Natural killer cell (primary cell): ENCODE measurements at places on chromosomes 1 and 21. TPM values are rescaled to one million over a fixed set of nuclear protein-coding genes. Genes with fewer than 3 reads are reported as not detected.

- no peak overlapping the region for H3K27ac ChIP-seq
- no peak for DNase-seq
- H3K4me1 ChIP-seq: peaks cover 4% of the 10 kb centered on the region
- H3K36me3 ChIP-seq: no peaks in the 10 kb centered on the region
- no peak overlapping the region for H3K4me3 ChIP-seq
These were observed 34.8 kb downstream of the ZMYND12 start for GRCh38 chr1:42420911-42421585.

Gene ETNK2
- total RNA-seq: 5.8 TPM

- DNase-seq: peak; percentile 20
- H3K4me3 ChIP-seq: no peak overlapping the region
- no peaks in the 10 kb centered on the region for H3K27me3 ChIP-seq
- H3K4me1 ChIP-seq: no peaks in the 10 kb centered on the region
- H3K36me3 ChIP-seq: peaks cover 94% of the 10 kb centered on the region
- no peak overlapping the region for H3K27ac ChIP-seq
These were observed 14.1 kb downstream of the PEA15 start for GRCh38 chr1:160219062-160219929.

- H3K36me3 ChIP-seq: no peaks in the 10 kb centered on the region
- H3K27me3 ChIP-seq: peaks cover 32% of the 10 kb centered on the region
- DNase-seq: no peak
- H3K27ac ChIP-seq: no peak overlapping the region
These were observed 1.8 kb upstream of the PGBD5 start for GRCh38 chr1:230427981-230428380.

- no peak overlapping the region for H3K4me3 ChIP-seq
- DNase-seq: no peak
- H3K27ac ChIP-seq: no peak overlapping the region
- H3K36me3 ChIP-seq: no peaks in the 10 kb centered on the region
- H3K27me3 ChIP-seq: no peaks in the 10 kb centered on the region
These were observed 8.7 kb downstream of the ACAP3 start for GRCh38 chr1:1298861-1299685.

Gene HES3
- total RNA-seq: not detected

GRCh38 chr1:79472067-79472656 lies 465.6 kb upstream of the ADGRL4 start:
- no peak overlapping the region for H3K4me3 ChIP-seq
- H3K36me3 ChIP-seq: no peaks in the 10 kb centered on the region
- H3K27me3 ChIP-seq: no peaks in the 10 kb centered on the region
- no peak for DNase-seq
- no peak overlapping the region for H3K27ac ChIP-seq
- no peaks in the 10 kb centered on the region for H3K4me1 ChIP-seq

Gene RPTN
- total RNA-seq: not detected

Gene NPR1
- total RNA-seq: not detected

DNA sequence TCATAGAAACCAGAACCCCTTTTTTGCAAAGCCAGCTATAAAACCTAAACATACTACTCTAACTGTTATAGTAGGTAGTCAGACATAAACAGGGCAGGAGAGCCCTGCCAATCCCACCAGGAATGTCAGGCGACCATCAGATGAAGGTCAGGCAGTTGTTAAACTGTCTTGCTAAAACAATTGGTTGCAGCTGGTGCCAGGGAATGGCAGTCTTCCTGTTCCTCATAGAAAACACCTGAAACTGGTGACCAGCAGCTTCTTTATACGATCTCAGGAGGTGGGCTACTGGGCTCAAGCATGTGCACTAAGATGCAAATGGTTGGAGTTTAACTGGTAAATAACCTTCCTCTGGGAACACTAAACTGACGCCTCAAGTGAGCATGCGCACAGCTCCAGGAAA lies 224.1 kb downstream of the COL11A1 start:
- no peak for DNase-seq
- H3K4me1 ChIP-seq: no peaks in the 10 kb centered on the region
- no peak overlapping the region for H3K27ac ChIP-seq
- no peaks in the 10 kb centered on the region for H3K27me3 ChIP-seq
- no peak overlapping the region for H3K4me3 ChIP-seq
- no peaks in the 10 kb centered on the region for H3K36me3 ChIP-seq

DNA sequence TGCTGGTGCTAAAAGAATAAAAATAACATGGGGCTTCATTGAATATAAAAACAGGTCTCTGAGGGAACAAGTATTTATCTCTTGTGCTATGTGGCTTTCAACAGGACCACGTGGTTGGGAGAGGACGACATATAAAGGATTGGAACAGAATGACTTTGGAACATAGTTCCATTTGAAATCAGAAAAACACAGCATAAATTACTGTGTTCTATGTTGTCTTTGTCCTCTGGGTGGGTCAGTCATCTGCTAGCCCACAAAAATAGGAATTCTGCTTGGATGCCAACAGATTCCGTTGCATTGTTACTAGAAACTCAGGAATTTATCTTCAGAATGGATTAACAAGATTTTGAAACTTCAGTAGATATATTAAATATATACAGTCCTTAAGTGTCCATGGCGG lies 5.9 kb downstream of the CEP85 start:
- peaks cover 8% of the 10 kb centered on the region for H3K4me1 ChIP-seq
- H3K4me3 ChIP-seq: no peak overlapping the region
- no peak for DNase-seq
- H3K36me3 ChIP-seq: peaks cover 5% of the 10 kb centered on the region
- H3K27ac ChIP-seq: no peak overlapping the region
- no peaks in the 10 kb centered on the region for H3K27me3 ChIP-seq

Gene AMPD1
- total RNA-seq: not detected

GRCh38 chr1:234545517-234546386 lies 64.2 kb downstream of the IRF2BP2 start:
- DNase-seq: no peak
- no peaks in the 10 kb centered on the region for H3K4me1 ChIP-seq
- H3K4me3 ChIP-seq: no peak overlapping the region
- no peaks in the 10 kb centered on the region for H3K36me3 ChIP-seq

- H3K4me1 ChIP-seq: peaks cover 25% of the 10 kb centered on the region
- H3K36me3 ChIP-seq: no peaks in the 10 kb centered on the region
- no peak for DNase-seq
These were observed 2.5 kb upstream of the UBASH3A start for GRCh38 chr21:42401154-42401553.

Gene TGFB2
- total RNA-seq: 0.07 TPM

DNA sequence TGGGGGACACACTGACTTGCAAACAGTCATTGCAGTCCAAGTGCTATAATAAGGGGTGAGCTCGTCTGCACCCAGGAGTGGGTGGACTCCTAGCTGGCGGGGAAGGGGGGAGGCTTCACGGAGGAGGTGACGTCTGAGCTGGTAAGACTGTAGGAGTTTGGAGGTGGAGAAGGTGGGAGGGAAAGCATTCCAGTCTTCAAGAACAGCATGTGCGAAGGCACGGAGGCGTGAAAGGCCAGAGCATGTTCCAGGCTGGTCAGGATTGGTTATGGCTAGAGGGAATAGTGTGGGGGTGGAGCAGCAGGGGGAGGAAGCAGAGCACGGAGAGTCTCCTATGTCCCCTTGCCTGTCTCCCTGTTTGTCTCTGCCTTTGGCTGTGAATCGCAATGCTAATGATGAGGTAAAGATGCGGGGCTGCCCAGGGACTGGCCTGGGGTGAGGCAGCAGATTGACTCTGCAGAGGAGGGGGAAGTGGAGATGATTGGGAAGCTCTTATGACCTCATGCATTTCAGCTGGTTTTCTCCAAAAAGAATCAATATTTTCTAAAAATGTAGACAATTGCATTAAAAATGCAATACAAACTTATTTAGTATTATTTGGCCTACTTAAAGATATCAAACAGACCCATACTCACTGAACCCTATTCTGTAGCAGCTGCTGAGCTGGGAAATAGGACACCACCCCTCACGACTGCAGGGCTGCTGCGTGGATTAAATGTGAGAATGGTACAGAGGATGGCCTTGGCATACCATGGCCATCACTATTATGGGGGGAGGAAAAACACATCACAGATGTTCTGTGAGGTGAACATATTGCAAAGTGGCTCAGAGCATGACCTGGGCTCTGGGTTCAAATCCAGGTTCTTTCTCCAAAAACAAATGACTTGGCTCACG lies 2.6 kb upstream of the ZNF436 start:
- H3K27me3 ChIP-seq: no peaks in the 10 kb centered on the region
- H3K4me3 ChIP-seq: no peak overlapping the region
- H3K27ac ChIP-seq: no peak overlapping the region
- peaks cover 20% of the 10 kb centered on the region for H3K4me1 ChIP-seq
- H3K36me3 ChIP-seq: no peaks in the 10 kb centered on the region

DNA sequence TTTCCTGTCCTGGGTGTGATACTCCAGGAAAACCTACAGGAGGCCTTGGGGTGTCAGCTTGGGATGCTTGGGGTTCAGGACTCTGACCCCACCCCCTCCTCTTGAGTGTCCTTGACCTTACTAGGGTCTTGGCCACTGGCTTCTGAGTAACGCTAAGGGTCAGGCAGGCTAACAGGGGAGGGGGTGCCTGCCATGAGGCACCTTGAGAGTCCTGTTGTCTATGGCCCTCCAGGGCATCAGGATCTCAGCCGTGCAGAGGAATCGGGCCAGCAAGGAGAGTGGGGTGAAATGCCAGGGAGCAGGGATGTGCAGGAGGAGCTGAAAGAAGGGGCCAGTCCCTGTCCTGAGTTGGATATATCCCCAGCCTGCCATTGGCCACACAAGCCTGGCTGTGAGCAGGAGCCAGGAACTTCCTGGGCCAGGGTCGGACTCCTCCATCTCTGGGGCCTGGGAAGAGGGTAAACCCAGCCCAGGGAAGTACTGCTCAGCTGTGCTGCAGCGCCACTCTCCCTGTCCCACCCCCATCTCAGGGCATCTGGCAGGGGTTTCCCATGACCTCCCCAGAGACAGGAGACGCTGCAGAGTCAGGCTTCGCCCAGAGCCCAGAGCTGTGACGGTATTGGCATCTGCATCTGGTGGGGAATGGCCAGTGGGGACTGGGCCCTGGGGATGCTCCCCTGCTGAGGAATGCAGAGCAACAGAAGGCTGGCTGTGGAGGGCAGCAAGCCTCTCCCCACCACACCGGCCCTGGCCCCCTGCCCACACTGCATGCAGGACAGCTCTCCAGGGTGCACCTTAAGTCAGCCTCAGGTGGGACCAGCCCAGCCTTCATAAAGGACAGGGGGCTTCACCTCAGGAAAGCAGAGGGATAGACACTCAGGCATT lies 6.3 kb downstream of the KIF21B start:
- DNase-seq: no peak
- no peak overlapping the region for H3K27ac ChIP-seq
- H3K4me1 ChIP-seq: peaks cover 98% of the 10 kb centered on the region
- no peaks in the 10 kb centered on the region for H3K36me3 ChIP-seq

DNA sequence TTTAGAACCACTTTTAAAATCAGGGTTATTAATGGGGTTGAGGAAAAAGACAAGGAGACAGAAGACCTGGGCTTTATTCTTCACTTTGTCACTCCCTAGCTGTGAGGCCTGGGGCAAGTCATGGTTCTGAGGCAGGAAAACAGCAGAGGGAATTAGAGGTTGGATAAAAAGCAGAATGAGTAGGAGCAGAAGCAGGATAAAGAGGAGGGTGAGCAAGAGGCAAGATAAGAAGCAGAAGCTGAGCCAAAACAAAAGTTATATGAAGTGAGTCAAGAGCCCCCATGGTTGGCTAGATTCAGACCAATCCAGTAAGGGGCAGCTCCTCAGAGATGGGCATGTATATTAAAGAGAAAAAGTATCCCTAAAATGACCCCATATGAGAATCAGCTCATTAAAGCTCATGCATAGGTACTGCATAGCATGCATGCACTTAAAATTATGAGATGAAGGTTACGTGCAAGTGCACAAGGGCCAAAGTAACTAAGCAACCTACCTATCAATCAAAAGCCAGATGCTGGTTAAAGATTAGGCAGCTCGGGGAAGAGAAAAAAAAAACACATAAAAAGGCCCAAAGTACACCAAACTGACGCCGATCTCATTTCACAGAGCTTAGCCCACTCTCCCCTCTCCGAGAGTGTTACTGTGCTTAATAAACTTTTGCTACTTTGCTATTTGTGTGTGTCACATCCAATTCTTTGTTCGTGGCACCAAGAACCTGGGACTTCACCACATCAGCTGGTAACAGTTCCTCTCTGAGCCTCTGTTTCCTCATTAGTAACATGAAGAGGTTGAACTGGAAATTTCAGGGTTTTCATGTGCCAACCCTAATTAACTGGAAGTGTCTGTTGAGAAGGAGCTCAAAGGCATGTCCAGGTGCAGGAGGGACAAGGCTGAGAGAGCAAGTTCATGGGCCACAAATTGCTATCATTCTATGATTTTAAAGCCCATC lies 2.2 kb downstream of the AVPR1B start:
- H3K4me1 ChIP-seq: peaks cover 8% of the 10 kb centered on the region
- no peak overlapping the region for H3K27ac ChIP-seq
- H3K4me3 ChIP-seq: no peak overlapping the region
- no peak for DNase-seq
- no peaks in the 10 kb centered on the region for H3K36me3 ChIP-seq

DNA sequence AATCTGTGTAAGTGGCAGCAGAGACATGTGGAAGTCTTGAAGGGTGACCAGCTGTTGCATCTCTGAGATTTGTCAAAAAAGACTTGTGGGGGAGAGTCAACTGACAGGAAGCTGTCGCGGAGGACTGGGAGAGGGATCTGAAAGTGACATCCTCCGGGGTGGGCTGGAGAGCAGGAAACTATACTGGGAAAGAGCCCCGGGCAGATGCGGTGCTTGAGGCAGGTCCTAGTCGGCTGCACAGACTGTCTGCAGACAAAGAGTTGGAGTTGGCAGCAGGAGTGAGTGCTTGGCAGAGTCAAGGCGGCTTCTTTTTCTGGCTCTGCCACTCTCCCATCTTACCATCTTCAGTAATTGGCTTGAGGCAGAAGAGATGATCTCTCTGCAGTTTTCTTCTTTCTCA lies 294.0 kb upstream of the C1orf87 start:
- DNase-seq: no peak
- H3K4me1 ChIP-seq: no peaks in the 10 kb centered on the region
- H3K4me3 ChIP-seq: no peak overlapping the region
- no peak overlapping the region for H3K27ac ChIP-seq

Gene TMPRSS15
- not detected for total RNA-seq

- H3K27me3 ChIP-seq: no peaks in the 10 kb centered on the region
- H3K36me3 ChIP-seq: no peaks in the 10 kb centered on the region
- peaks cover 2% of the 10 kb centered on the region for H3K4me1 ChIP-seq
- no peak overlapping the region for H3K27ac ChIP-seq
- no peak overlapping the region for H3K4me3 ChIP-seq
These were observed 136.4 kb downstream of the AKT3 start for GRCh38 chr1:243713470-243714186.

DNA sequence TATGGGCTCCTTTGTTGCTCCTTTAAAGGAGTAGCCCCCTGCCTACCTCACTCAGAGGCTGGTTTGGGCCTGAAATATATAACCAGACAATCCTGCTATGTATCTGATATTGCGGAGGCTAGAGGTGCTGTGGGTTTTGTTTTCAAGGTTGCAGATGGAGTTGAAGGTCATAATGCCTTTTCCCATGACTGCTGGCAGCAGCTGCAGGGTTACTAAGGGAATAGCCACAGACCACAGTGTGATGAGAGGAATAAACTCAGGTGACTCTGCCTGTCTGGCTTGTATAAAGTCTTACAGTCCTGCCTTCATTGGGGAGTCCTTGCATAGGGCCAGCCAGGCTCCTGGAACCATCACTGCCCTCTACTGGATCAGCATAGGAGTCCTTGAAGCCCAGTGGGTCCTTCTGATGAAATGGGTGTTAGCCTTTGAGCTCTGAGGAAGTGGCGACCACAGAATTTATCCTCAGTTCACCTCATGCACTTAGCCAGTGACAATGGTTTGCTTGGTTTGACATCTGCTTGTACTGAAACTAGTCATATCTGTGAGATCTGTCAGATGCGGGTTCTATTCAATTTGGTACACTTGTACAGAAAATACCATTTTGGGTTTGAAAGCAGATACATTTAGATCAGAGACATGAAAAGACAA lies 174.4 kb upstream of the HMCN1 start:
- peaks cover 25% of the 10 kb centered on the region for H3K4me1 ChIP-seq
- DNase-seq: peak; percentile 80
- H3K36me3 ChIP-seq: no peaks in the 10 kb centered on the region
- no peak overlapping the region for H3K4me3 ChIP-seq
- H3K27ac ChIP-seq: peak overlapping the region; percentile 65
- no peaks in the 10 kb centered on the region for H3K27me3 ChIP-seq

Gene DENND2D
- 297 TPM for total RNA-seq

Gene ASH1L
- 99.5 TPM for total RNA-seq
